ENCODE measurements at places on chromosomes 12 and 14. TPM values are rescaled to one million over a fixed set of nuclear protein-coding genes. Genes with fewer than 3 reads are reported as not detected.

DNA sequence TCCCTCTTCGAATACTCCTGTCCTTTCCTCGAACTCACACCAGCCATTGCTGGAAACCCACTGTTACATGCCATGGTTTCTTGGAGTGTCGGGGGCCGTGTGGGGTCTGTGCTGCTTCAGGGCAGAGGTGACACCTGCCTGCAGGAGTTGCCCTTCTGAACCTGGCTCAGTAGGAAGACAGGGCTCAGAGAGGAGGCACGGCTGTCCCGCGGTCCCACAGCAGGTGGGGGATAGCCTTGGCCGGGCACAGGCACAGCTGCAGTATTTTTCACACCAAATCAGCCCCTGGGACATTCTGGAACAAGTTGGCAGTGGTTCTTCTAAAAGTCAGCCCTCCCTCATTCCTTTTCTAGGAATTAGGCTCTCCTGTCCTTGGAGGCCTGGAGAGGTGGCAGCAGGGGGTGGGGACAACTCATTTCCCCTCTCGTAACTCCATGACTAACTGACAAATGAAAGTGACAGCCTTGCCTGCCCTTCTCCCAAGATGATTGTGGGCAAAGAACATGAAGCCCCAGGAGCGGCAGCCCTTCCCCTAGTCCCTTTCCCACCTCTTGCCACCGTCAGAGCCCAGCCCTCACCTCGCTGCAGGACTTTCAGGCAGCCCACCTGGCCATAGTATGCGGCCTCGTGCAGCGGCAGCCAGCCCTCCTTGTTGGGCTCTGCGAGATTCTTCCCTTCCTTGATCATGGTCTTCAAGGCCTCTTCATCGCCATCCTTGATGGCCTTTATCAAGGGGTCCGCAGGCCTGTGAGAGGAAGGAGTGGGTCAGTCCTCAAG is 22.4 kb downstream of the ASB2 start:
- no peak for DNase-seq

- no peak for DNase-seq
Measured at GRCh38 chr14:60643141-60643462, 6.2 kb downstream of the SIX1 start.

DNA sequence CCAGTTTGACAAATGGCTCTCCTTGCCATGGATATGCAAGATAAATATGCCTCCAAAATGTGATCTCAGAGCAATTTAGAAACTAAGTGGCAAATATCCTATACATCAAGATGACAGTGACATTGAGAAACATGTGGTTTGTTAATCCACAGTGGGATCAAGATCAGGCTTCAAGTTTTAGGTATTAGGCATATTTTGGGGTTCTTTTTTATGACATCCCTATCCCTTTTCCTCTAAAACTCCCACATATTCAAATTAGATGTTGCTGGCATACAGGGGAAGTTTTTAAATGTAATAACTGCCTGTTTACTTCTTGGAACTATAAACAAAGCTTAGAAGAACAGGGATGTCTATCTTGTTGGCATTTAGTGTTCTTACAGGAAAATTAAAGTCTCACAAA is 179.4 kb downstream of the CRADD start:
- DNase-seq = no peak

GRCh38 chr12:99146185-99146584 is 501.1 kb downstream of the APAF1 start:
- no peak for DNase-seq

- DNase-seq = no peak
Measured at GRCh38 chr14:38311655-38312054, 55.8 kb upstream of the CLEC14A start.

The GALNT9 gene
- total RNA-seq = 0.15 TPM

GRCh38 chr14:24372701-24373416 is 4.9 kb downstream of the NFATC4 start:
- no peak for DNase-seq

DNA sequence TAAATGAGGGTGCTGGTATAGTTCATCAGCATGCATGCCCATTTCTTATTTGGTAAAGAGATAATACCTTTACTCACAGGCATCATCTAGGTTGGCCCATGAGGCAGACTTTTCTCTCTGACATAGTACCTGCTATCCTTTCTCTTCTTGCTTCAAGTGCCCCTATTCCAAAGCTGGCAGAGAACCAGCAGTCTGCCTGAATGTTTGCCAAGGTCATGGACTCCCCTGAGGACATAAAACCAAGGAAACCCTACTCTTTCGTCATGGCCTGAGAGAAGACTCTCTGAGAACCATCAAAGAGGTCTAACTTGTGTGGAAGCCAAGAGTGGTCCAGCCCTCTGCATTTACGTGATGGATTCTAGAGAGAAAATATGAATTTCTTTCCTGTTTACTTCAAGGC is 11.9 kb downstream of the PPP1R36 start:
- no peak for DNase-seq

DNA sequence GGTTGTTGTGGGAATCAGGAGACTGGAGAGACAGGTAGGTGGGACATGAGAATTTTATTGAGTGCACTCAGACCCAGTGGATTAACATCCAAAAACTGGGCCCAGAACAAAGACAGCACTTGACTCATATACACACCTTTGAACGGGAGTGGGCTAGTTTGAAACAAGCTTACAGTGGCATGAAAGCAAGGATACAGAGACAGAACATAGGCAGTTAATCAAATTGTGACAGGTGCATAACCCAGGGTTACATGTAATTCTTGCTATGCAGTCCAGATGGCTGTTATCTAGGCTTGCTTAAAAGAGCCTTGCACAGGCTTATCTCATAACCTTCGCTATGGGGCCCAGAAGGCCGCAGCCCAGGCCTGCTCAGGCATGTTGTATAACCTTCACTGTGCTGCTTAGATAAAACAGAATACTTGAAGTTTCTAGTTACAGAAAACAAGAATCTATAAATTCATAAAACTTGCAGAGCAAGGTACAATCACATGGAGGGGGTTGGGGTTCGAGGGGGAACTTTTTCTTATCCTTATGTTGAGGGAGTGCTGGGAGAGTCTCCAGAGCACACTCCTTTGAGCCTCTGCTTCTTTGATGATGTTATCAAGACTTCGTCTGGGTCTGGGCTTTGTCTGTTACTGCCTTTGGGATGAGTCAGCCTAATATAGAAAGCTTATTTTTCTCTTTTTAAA is 81.7 kb downstream of the TNFAIP2 start:
- no peak for DNase-seq

- no peak for DNase-seq
Measured at GRCh38 chr12:54394281-54394719, 9.8 kb upstream of the ZNF385A start.

DNA sequence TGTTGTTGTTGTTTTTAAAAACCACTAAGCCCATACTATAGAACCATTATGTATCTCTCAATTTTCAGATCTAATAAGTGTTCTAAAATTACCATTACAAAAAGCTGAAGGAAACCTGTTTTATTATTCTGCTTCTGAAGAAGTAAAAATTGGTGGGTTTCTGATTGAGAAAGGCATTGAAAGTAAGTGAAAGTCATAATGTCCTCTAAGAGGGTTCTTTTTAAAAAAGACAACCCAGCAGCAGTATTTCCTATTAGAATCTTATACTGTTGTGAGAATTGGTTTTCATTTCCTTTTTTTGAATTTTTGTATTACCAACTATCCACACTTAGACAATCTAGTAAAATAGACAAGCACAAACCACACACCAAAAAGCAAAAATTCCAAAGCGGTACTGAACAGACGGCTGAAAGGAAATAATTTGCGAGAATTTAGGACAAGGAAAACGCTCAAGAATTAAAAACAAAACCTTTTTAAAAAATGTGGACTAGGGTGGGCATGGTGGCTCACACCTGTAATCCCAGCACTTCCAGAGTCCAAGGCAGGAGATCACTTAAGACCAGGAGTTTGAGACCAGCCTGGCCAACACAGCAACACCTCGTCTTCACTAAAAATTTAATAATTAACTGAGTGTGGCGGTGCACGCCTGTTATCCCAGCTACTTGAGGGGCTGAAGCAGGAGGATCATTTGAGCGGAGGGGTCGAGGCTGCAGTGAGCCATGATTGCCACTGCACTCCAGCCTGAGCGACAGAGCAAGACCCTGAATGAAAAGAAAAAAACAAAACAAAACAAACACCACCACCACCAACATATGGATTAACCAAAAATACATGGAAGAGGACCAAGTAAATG is 66.7 kb upstream of the AP4S1 start:
- DNase-seq = no peak

The WBP11 gene
- 46.2 TPM for total RNA-seq

DNA sequence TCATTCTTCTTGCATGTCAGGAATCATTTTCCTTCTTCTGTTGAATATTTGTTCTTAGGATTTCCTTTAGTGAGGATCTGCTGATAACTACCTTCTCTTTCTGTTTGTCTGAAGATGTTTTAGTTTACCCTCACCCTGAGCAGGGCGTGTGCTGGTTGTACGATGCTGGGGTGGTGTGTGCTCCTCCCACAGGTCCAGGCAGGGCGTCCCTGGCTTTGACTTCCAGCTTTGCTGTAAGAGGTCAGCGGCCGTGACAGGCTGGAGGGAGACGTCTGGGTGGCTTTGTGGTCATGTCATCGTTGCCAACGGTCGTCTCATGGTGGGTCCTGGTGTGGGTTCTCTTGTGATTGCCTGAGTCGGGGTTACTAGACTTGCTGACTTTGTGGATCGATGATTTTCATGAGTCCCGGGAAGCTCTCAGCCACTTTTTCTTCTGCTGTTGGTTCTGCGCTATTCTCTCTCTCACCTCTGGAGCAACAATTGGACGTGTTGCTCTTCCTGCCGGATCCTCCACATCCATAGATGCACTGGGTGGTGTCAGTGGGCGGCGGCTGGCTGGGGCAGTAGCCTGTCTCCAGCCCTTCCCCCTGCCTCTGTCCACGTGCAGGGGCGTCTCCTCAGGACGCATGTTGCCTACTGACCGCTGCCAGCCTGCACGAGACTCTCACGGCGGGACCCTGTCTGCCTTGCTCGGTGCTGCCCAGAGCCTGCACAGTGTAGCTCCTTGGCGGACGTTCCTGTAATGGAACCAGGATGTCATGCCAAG is 8.4 kb downstream of the PACS2 start:
- no peak for DNase-seq

DNA sequence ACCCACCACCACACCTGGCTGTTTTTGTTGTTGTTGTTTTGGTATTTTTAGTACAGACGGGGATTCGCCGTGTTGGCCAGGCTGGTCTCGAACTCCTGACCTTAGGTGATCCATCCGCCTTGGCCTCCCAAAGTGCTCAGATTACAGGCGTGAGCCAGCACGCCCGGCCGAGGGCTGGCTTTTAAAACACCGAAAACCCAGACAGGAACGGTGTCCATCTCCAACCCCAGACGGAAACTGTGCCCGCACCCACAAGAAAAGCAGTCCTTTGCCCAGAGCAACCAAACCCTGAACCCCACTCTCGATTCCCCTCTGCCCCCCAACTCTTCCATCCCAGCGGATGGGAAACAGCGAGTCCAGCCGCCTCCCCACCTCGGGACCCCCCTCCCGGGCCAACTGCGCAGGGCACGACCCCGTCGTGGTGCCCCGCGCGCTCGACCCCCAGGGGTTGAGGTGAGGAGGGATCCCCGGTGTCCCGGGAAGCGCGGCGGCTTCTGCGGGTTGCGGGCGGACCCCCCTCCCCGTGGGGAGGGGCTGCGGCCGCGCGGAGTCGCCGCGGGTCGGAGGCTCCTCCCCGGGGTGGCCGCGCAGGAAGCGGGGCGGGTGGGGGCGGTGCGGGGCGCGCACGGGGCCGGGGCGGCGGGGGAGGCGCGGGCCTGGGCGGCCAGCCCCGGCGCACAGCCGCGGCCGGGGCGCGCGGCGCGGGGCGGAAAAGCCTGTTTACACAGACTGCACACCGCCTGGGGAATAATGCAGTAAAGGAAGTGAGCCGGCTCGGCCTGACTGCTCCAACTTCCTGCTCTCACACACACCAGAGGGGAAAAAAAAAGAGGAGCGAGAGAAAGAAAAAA is at the start of gene ELK3:
Gene ELK3, plus strand, starts transcription at position 651 of the 851 bp plus-strand sequence.
- no peak for DNase-seq

DNA sequence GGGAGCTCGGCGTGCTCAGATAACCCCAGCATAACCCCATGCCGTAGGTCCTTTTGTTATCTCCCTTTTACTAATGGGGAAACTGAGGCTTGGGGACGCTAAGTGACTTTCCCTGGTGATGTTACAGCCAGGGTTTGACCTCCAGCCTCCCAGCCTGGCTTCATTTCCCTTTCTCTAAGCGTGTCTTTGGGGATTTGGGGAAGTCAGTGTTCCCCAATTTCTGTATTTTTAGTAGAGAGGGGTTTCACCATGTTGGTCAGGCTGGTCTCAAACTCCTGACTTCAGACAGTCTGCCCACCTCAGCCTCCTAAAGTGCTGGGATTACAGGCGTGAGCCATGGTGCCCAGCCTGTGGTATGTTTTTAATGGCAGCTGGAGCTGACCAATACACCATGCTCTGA is 85.4 kb downstream of the PHETA1 start:
- no peak for DNase-seq

All from chondrocyte (in vitro differentiated cells).